ENCODE measurements at places on chromosomes 13 and 19.
A peak's percentile ranks its signal among the peaks of the same experiment; 100 is the strongest.

DNA sequence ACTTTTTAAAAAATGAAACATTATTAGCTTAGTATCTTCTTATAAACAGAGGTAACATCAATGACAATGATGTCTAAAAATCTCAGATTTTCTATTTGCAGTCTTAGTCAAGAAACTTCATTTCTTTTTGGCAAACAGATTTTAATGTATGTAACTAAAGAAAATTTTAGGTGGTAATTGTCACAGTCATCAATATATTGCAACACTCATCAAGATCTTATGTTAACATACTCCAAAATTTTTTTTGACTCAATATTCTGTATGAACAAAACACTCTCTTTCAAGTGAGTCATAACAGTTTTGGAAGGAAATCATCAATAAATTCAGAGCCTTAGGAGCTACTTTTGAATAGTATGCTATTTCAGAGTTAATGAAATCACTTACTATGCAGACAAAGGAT lies 1507.6 kb downstream of the SLITRK1 start:
- DNase-seq = no peak

- no peak for DNase-seq
These were observed 98.8 kb upstream of the CACNA1A start for GRCh38 chr19:13604902-13605586.

- DNase-seq = no peak
These were observed 28.7 kb downstream of the DNMT1 start for GRCh38 chr19:10166046-10166445.

- DNase-seq = peak; percentile 64
These were observed 3.5 kb downstream of the ANGPTL4 start for GRCh38 chr19:8367327-8368001.

DNA sequence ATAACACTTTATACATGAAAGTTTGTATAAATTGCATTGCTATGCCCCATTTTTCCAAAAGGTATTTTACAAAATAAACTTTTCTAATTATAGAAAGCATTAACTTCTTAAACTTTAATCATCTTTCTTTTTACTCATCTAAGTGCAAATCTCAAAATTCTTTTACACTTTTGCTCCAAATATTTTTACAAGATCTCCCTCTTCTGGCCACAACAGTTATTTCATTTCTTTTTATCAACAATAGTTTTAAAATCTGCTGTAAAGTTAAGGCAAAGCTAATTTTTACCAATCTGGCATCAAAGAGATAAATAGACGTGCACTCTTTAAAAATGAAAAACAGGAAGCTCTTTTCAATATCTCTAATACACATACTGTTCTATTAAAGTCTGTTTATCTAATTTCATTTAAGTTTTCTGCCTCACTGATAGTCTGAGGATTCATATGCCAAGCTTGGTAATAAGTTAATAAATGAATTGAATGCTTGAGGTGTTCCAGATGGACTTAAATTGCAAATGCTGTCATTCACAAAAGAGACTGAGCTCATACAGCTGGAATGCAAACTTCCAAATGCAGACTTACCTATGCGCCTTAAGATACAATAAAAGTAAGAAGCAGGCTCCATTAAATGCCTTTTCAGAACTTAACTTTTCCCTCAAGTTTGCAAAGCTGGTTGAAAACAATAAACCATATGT lies 583.0 kb upstream of the ATXN8OS start:
- no peak for DNase-seq

GRCh38 chr13:40306817-40307216 lies 359.6 kb downstream of the FOXO1 start:
- no peak for DNase-seq

DNA sequence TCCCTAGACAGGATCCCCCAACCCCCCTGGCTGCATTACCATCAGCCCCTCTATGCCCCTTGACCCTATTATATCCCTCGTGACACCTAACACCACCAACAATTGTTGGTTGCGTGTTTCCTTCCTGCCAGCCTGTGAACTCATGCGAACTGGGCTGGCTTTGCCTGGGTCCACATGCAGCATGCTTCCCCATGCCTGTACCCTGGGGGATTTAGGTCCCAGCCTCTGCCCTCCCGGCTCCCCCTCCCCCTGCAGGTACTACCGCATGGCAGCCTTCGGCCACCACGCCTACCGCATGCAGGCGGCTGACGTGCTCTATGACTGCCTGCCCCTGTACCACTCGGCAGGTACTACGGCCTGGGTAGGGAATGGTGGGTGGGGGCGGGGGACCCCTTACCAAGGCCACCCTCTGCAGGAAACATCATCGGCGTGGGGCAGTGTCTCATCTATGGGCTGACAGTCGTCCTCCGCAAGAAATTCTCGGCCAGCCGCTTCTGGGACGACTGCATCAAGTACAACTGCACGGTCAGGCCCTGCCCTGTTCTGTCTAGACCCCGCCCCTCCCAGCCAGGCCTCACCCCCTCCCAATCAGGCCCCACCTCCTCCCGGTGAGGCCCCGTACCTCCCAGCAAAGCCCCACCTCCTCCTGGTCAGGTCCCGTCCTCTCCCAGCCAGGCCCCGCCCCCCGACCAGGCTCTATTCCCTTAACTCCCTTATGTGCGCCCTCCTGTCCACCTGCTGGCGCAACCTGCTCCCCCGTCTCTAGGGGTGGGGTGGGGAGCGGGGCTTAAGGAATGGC lies 18.5 kb downstream of the SLC27A1 start:
- peak; percentile 90 for DNase-seq

DNA sequence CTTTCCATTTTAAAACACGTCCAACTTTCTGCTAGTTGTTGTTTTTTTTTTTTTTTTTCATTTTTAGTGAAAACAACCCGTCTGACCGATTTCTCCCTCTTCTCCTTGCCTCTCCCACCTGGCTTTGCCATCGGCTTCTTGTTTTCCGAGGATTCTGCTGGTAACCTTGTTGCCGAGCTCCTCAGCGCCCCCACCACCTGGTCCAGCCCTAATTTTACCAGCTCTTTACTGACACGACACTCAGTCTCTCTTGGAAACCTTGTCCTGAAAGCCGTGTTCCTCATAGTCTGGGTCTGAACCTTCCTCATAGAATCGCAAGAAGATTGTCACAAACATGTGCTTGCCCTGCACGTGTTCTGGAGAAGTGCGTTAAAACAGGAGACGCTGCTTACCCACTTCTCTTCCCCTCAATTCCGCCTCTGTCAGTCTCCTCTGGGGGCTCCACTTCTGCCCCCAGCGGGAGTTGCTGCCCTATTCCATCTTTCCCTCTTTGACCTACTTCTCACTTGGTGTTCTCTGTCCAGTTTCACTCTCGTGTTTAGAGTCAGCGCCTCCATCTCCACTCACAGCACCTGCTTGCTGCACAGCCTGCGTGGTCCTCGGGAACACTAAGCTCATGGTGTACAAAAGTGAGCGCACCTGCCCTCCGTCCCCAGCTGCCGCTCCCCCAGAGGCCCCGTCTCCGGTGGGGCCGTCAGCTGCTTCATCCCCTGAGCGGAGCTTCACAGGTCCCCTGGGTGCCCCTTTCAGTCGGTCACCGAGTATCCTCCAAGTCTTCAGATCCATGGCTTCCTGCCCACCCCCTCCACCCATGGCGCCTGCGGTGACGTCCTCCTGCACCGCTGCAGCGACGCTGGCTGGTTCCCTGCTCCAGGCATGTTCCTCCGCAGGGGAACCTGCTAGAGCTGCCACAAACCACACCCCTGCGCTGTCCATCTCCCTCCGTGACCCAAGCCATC lies 65.1 kb downstream of the TM9SF2 start:
- DNase-seq = no peak

DNA sequence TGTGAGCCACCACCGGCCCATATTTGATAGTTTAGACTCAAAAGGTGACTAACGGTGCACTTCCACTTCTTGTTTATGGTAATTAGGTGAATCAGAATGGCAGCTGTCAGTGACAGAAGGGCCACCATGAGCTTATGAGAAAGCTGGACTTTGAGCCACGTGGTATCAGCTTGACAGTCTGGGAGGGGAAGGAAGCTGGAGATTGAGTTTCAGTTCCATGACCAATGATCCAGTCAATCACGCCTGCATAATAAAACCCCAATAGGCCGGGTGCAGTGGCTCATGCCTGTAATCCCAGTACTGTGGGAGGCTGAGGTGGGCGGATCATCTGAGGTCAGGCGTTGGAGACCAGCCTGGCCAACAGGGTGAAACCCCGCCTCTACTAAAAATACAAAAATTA lies 8.2 kb downstream of the EID2B start:
- no peak for DNase-seq

- DNase-seq = no peak
These were observed 745.2 kb downstream of the PCDH17 start for GRCh38 chr13:58376775-58377174.

GRCh38 chr13:111129465-111130115 lies 14.5 kb downstream of the ARHGEF7 start:
- DNase-seq = no peak

- peak; percentile 79 for DNase-seq
These were observed 28.3 kb downstream of the ZNF507 start for GRCh38 chr19:32373585-32374295.

- DNase-seq = no peak
These were observed 82.5 kb upstream of the FGF14 start for GRCh38 chr13:102484329-102484728.

DNA sequence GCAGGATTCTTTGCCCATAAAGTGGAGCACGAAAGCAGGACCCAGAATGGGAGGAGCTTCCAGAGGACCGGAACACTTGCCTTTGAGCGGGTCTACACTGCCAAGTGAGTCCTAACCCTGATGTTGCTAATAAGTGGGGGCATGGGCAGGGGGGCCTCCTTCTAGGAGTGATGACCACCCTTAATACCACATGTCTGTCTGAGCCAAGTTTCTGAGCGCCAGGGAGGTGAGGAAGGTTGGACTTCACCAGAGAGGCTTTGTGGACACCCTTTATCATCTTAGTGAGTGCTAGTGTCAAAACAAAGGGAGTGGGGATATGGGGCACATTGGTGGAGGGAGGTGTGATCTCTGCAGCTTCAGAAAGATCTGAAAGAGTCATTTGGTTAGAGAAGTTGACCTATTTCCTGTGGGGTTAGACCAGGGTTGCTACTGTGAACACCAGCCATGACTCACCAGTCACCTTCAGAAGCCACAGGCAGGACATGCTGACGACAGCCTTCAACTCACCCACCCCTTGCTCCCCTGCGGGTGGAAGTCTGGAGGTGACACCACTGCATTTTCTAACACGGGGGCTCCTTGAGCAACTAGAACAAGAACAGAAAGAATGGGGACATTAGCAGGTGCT lies 8.8 kb downstream of the ALOX5AP start:
- no peak for DNase-seq

DNA sequence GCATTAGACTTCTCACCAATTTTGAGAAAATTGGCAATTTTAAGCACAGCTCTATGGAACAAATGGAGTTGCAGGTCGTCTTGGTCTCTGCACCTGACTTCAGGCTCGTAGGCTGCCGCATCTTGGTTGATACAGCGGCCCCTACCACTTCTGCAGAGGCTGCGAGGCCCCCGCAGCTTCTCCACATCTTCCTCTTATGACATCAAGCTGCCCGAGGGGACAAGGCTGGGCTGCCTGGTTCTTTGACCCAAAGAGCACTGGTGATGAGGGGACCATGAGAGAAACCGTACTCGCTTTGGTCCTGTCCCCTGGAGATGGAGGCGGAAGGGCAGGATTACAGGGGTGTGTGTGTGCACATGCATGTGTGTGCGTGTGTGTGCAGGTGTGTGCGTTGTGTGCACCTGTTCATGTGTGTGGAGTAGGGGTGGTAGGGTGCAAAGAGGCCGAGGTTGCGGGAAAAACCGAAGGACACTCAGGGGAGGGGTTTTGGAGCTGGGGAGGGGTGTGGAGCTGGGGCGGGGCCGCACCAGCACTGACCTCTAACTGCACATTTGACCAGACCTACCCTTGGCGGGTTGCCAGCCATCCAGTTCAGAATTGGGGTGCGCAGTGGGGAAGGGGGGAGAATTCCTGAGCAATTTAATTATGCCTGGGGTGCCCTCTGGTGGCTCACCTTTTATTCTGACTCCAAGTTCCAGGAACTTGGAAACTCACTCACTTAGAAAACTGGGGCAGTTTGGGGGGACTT lies 65.1 kb upstream of the ARHGEF7 start:
- no peak for DNase-seq

All from NCI-H2029 (cell line).